ENCODE measurements at places on chromosomes 3 and 15. TPM values are rescaled to one million over a fixed set of nuclear protein-coding genes. Genes with fewer than 3 reads are reported as not detected.

CCDC39 gene
- polyA plus RNA-seq, result not detected

CKMT1A gene
- polyA plus RNA-seq, result 52.5 TPM

CPLX3 gene
- polyA plus RNA-seq, result 1.2 TPM

TRH gene
- polyA plus RNA-seq, result not detected

C2CD4A gene
- polyA plus RNA-seq, result 0.04 TPM

ZBTB38 gene
- 5.9 TPM for polyA plus RNA-seq

CLDN18 gene
- 0.05 TPM for polyA plus RNA-seq

ISLR gene
- 5.3 TPM for polyA plus RNA-seq

SLC22A13 gene
- polyA plus RNA-seq, result 0.14 TPM
